HCT116 (cell line): ENCODE measurements at places on chromosomes 12 and 14. TPM values are rescaled to one million over a fixed set of nuclear protein-coding genes. Genes with fewer than 3 reads are reported as not detected.

- no peaks in the 10 kb centered on the region for H3K27me3 ChIP-seq
- H3K4me3 ChIP-seq = no peak overlapping the region
- no peaks in the 10 kb centered on the region for H3K36me3 ChIP-seq
- no peak overlapping the region for H3K27ac ChIP-seq
These were observed 553.9 kb downstream of the VRK1 start for GRCh38 chr14:97350894-97351731.

DNA sequence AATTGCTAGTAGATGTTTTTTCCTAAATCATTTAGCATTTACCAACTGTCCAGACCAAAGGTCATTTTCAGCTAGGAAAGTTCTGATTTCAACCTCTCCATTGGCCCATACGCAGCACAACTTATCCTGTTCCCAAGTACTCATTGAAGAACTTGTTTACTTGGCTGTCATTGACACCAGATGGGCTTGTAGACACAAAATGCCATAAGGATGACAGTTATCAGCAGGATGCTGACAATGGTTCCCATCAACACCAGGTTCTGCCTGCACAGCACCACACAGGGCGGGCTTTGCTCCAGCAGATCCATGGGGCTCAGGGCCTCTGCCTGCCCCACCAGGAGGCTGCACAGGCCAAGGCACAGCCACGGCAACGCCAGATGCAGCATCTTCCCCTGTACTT lies 36.5 kb upstream of the TMPRSS12 start:
- H3K27ac ChIP-seq = no peak overlapping the region
- no peaks in the 10 kb centered on the region for H3K36me3 ChIP-seq
- no peak overlapping the region for H3K4me3 ChIP-seq
- H3K27me3 ChIP-seq = no peaks in the 10 kb centered on the region

The KLHL33 gene
- total RNA-seq = 0.05 TPM

DNA sequence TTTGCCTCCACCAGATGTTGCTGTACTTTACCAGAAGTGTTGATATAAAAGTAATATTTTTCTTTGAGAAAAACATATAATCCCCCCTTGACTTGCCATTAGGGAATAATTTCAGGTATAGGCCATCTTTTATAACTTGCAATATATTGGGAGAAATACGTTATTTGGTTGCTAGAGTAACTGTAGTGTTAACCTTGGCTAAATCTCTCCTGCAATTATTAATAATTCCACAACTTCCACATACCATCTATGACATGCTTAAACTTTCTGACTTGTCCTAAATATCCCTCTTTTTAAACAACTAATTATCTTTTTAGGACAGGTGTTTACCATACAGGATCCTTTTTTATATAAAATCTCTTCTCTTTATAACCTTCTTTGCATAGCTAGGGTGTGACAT lies 1048.2 kb downstream of the SLC16A7 start:
- no peak overlapping the region for H3K4me3 ChIP-seq
- H3K27ac ChIP-seq = no peak overlapping the region
- no peak for DNase-seq
- no peaks in the 10 kb centered on the region for H3K4me1 ChIP-seq

The LPAR5 gene
- total RNA-seq = 5.2 TPM

DNA sequence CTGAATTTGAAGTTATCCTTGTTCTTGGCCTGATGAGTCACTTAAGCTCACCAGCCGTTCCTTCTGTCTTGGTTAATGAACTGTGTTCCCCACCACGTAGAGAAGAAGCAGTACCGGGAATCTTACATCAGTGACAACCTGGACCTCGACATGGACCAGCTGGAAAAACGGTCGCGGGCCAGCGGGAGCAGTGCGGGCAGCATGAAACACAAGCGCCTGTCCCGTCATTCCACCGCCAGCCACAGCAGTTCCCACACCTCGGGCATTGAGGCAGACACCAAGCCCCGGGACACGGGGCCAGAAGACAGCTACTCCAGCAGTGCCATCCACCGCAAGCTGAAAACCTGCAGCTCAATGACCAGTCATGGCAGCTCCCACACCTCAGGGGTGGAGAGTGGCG lies 68.2 kb downstream of the FRMD6 start:
- H3K27ac ChIP-seq = no peak overlapping the region
- H3K27me3 ChIP-seq = no peaks in the 10 kb centered on the region
- peaks cover 3% of the 10 kb centered on the region; the same call in 1 of the 2 replicates for H3K4me1 ChIP-seq
- no peak for DNase-seq
- peaks cover 5% of the 10 kb centered on the region for H3K36me3 ChIP-seq
- no peak overlapping the region for H3K4me3 ChIP-seq

- no peaks in the 10 kb centered on the region for H3K4me1 ChIP-seq
- no peaks in the 10 kb centered on the region for H3K27me3 ChIP-seq
- DNase-seq = no peak
- no peak overlapping the region for H3K27ac ChIP-seq
- no peak overlapping the region for H3K4me3 ChIP-seq
These were observed 34.9 kb downstream of the TTC7B start for GRCh38 chr14:90781344-90781761.

- H3K27me3 ChIP-seq = no peaks in the 10 kb centered on the region
- no peaks in the 10 kb centered on the region for H3K36me3 ChIP-seq
These were observed 370.6 kb upstream of the PRICKLE1 start for GRCh38 chr12:42960087-42960527.

The LRRC10 gene
- total RNA-seq = not detected

The TMEM132D gene
- not detected for total RNA-seq

DNA sequence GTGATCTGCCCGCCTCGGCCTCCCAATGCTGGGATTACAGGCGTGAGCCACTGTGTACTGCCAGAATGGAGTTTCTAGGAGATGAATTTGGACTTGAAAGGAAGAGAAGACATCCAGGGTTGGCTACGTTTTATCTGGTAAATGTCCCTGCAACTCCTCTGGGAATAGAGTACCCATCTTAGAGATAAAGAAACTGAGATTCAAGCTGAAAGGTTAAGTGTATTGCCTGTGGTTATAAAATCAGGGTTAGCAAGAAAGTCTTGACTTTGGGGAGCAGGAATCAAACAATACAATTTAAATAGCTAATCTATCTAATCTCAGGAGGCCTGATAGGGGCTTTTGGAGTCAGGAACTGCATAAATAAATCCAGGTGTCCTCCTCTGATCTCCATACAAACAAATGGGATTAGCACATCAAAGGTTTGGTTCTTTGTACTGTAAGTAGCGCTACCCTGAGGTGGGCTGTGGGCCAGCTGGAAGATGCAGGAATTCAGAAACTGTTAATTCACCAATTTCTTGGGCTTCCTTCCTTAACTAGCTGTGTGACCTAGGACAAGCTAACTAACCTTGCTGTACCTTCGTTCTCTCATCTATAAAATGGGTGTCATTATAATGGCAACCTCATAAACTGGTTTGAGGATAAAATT lies 45.1 kb downstream of the TBX3 start:
- H3K27ac ChIP-seq = no peak overlapping the region
- no peak overlapping the region for H3K4me3 ChIP-seq
- H3K36me3 ChIP-seq = no peaks in the 10 kb centered on the region
- no peaks in the 10 kb centered on the region for H3K27me3 ChIP-seq

The LRP10 gene
- 42.7 TPM for total RNA-seq

DNA sequence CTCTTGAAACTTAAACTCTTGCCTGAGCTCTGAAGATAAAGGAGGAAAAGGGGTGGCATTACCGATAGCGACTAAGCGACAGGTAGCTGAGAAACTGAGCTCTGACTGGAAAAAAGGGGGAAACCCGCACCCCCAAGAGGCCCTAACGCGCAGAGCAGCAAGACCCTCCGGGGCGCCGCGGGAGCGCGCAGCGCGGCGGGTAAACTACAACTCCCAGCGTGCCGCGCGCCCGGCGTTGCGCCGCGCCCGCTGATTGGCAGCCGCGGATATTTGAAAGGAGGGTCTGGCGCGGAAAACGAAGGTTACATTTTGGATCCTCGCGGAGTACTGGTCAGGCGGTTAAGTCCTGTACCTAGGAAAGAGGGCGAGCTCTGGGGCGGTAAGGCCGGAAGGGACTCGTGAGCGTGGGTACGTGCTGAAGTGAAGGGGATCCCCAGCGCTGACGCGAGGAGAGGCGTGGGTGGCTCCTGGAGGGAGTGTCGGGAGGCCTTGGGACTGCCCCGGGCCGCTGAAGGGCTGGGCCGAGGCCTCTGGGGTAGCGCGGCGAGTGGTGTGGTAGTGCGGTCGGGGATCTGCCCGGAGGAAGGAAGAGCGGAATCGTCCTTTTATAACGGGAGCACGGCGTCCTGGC lies at the start of gene ESPL1:
Gene ESPL1 (plus strand): TSS at position 301 of the 631 bp plus-strand sequence. CDS start 468 bp downstream, outside the sequence.
- H3K27me3 ChIP-seq = no peaks in the 10 kb centered on the region
- H3K27ac ChIP-seq = peak within 1 kb of the TSS; percentile 61
- peak; percentile 38 for DNase-seq
- peak within 1 kb of the TSS; percentile 65 for H3K4me3 ChIP-seq
